ENCODE measurements at places on chromosomes 16 and 17.

GRCh38 chr16:764848-765487, 4.4 kb downstream of the MSLN start:
- no peak for DNase-seq

DNA sequence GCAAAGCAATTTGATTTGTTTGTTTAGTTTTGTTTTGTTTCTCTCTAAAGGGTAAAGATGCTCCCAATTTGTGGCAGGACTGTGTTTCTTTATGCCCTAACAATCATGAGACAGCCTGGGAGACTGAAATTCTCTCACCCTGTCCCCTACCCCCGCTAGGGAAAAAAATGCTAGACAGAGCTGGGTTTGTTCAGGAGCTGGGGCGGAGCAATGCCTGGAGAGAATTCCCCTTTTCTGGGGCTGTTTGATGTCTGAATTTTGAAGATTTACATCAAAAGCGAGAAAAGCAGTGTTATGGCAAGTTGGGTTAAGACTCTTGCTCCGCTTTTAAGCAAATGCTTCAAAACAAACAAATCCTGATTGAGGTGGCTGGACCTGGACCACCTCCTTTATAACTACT, 8.4 kb downstream of the MAF start:
- no peak for DNase-seq

DNA sequence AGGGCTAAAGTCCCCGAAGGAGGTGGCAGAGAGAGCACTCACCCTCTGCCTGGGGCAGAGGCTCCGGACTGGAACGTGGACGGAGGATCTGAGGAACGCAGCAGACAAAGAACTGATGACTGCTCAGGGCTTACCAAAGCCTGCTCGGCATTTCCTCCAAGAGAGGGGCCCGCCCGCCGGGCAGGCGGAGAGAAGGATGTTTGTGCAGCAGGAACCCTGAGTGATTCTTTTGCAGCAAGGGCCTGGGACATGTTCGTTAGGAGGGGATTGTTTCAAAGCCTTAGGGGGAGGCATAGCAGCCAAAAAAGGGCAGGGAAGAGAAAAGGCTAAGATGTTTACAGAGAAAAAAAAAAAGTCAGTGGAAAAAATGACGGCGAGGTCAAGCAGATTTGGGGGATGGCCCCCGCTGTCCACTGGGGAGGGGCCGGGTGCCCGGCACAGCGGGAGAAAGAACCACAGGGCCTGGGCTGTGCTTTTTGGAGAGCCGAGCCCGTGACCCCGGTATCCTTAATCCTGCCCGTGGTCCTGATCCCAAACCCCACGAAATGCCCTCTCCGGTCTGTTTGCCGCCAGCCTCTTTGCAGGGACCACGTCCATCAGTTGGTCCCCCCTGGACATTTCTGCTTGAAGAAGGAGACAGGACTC, 129.3 kb downstream of the NTN1 start:
- DNase-seq: no peak

DNA sequence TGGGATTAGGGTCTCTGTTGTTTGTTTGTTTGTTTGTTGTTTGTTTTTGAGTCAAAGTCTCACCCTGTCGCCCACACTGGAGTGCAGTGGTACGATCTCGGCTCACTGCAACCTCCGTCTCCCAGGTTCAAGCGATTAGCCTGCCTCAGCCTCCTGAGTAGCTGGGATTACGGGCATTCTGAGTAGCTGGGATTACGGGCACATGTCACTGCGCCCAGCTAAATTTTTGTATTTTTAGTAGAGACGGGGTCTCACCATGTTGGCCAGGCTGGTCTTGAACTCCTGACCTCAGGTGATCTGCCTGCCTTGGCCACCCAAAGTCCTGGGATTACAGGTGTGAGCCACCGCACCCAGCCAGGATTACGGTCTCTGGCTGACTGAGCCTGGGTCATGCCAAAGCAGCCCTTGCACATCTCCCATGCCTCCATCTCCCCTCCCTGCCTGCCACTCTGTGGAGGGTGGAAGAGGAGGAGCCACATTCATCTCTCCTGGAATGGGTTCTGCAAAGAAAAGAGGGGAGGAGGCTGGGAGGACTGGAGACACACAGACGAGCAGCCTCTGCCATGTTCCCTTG, 59.2 kb downstream of the BEAN1 start:
- DNase-seq: no peak

DNA sequence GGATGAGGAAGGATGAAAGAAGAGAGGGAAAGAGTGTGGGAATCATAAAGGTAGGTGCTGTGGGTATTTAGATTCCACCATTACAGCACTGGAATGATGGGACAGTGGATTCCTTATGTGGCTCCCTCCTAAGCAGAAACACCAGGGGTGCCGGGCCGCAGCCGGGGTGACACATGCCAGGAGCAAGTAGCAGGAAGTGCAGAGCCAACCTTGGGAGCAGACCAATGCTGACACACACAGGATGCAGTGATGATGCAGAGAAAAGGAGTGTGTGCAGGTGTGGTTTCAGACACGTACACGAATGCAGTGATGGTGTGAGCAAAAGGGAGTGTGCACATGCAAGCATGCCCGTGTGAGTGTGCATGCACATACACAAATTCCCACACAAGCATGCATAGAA, 338.0 kb downstream of the SLC39A11 start:
- DNase-seq: no peak

DNA sequence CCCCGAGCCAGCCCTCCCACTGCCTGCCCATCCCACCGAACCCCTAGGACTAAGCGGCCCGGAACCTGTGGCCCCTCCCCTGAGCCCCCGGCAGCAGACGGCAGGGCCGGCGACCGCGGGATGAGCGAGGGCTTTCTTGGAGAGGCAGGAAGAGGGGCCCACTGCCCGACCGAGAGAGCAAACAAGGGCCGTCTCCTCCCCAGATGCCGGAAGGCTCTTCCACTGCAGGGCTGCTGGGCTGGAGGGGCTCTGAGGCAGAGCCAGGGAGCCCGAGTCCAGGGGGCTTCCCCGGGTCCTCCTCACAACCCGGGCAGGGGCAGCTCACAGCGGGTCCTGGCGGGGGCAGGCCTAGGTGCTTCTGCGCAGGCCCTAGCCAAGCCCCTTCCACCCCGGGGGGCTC, 2.9 kb downstream of the PERCC1 start:
- no peak for DNase-seq

DNA sequence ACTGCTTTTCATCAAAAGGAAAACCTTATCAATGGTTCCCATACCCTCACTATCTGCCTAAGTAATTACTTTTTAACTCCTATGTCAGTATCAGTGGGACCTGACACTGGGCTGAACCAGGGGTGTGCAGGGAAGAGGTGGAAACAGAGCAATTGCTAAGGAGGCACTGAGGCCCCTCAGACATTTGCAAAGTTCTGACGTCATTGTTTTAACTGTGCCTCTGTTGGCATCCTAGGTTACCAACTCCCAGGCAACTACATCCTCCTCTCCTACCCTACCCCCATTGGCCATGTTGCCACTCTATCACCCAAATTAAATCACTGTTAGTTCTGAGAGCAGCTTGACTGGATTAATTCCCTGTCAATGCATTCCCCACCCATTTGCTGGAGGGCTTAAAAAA, 8.0 kb upstream of the WWOX start:
- no peak for DNase-seq

- DNase-seq: peak; percentile 46
These were observed 834 bp downstream of the FLYWCH1 start for GRCh38 chr16:2912330-2913199.

GRCh38 chr16:88927010-88927409, 50.0 kb downstream of the CBFA2T3 start:
- peak; percentile 4 for DNase-seq

DNA sequence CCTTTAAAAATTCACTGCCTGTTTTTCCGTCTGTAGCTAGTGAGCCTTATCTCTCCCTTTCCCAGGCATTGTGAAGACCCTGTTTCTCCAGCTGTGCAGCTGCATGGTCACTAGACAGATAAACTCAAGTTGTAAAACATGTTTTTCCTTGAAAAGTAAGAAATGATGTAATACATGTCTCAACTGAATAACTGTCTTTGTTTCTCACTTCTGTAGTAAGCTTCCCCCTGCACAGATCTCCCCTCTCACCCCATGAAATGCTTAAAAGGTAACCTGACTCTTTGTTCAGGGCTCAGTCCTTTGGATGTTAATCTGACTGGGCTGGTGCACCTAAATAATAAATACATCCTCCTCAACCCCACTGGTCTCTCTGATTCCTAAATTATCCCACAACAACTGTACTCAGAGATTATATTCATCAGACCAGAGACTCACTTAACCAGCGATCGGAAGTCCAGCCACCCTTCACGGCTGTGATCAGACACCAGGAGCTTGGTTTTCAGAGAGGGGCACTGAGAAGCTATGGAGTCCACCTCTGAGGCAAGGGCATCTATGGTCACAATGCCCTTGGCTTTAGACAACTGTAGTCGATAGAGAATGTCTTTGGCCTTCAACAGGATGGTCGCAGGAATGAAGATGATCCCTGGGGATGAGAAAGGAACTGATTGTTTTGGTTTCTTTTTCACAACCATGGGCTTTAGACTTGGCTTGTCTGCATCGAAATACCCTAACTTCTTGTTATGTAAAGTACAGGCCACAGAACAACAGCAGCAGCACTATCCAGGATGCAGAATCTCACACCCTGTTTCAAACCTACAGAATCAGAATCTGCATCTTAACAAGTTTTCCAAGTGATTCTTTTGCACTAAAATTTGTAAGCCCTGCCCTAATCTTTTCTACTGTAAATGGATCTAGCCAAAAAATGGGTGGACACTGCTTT, 15.4 kb downstream of the ACSM1 start:
- no peak for DNase-seq

DNA sequence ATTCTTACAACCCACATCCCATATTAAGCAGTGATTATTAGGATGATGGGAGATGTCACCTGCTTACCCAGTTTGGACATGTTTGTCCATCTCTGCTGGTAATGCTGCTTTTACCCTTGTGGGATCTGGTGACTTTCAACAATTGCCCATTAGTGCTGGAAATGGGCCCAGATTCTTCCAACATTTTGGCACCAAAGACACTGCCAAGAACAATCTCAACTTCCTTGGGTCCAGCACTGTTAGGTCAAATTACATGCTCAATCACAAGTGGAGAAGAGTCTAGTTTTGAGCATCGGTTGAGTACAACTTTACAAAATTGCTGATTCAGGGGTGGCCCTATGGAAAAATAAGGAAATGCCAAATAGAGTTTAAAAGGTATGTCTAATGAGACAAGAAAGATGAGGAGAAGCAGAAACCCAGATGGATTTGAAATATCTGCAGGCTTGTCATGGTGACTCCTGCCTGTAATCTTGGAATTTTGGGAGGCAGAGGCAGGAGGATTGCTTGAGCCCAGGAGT, 13.0 kb upstream of the ZFP3 start:
- no peak for DNase-seq

DNA sequence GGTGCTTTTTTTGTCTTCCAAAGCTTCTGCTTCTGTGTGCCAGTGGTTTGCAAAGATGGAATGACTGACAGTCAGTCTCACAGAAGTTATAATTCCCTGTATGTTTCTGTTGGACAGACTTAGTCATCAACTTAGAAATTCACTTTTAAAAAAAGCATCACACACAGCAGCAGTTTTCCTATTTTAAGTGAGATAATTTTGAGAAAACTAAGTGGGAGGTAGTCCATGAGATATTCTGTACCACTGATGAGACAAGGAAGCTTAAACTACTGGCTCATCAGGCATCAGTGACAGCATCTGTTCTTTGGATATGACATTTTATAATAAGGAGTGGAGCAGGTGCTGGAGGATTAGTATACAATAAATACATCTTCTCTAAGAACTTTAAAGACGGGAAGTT, 20.0 kb downstream of the CNP start:
- no peak for DNase-seq

GRCh38 chr16:19185510-19185851, 17.4 kb downstream of the SYT17 start:
- no peak for DNase-seq

DNA sequence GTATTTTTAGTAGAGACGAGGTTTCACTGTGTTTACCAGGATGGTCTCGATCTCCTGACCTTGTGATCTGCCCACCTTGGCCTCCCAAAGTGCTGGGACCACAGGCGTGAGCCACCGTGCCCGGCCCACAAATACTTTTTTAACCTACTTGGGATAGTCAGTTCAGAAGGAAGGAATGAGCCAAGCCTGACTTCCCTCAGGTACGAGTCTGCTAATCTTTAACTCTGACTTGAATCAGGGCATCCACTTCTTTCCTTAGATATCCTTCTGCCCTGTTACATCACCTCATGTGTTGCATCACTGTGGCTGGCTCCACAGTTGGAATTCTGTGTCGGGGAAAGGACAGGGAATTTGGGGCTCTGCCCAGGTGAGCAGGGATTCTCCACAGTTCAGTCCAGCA, 120.8 kb downstream of the MSI2 start:
- no peak for DNase-seq

DNA sequence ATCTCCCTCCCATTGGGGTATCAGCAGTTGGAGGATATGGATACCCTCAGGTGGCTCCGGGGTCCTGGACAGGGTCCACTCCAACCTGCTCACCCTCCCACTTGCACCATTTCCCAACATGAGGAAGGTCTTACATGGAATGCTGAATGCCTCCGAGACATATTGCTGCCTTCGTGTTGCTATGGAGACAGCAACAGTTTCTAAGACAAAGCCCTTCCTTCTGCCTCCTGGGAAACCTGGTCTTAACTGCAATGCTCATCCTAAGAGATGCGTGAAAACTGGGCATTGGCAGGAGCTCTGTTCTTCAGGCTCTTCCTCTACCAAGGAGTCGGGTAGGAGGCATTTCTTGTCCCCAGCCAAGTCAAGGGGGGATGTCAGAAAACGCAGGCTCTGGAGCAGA, 45.2 kb downstream of the ST3GAL2 start:
- no peak for DNase-seq

DNA sequence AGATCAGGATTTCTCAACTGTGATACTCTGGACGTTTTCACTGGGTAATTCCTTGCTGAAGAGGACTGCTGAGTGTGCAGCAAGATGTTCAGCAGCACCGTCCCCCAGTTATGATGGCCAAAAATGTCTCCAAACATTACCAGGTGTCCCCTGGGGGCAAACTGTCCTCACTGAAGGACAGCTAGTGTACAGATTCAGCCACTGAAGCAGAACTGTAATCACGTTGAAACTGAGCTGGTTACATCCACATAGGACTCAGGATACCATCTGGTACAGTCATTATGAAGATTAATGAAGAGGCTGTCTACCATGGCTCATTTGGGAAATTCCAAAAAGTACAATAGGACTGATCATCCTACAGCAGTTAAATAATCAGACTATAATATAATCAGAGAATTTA, 43.3 kb upstream of the GINS3 start:
- DNase-seq: no peak

DNA sequence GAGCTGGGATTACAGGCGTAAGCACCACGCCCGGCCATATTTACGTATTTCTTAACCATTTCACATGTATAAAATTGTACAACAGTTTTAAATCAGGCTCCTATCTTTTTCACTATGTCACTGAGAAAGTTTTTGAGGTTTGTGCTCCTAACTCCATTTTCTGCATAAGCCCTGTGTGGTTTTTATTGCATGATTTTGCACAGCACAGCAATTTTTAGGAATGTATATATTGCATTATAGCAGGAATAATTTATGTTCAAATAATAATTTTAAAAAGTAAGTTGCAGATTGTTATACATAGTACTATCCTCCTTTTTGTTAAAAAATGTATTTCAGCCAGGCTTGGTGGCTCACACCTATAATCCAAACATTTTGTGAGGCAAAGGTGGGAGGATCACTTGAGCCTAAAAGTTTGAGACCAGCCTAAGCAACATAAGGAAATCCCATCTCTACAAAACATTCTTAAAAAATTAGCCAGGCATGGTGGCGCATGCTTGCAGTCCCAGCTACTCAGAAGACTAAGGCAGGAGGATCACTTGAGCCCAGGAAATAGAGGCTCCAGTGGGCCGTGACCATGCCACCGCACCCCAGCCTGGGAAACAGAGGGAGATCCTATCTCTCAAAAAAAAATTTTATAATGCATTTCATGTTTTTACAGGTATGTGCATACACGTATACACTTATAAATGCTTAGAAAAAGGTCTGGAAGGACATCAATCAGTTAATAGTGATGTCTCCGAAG, 26.0 kb downstream of the SMG6 start:
- DNase-seq: no peak

Data from NCI-H1417 (cell line).